ENCODE measurements at places on chromosomes 6 and 20. TPM values are rescaled to one million over a fixed set of nuclear protein-coding genes. Genes with fewer than 3 reads are reported as not detected.

- no peak overlapping the region for H3K27ac ChIP-seq
- DNase-seq: no peak
- H3K4me3 ChIP-seq: no peak overlapping the region
- H3K27me3 ChIP-seq: no peaks in the 10 kb centered on the region
- no peaks in the 10 kb centered on the region for H3K4me1 ChIP-seq
Observed at GRCh38 chr6:53100561-53100960, 35.4 kb downstream of the FBXO9 start.

GRCh38 chr6:139984317-139984716, 609.9 kb upstream of the CITED2 start:
- no peak for DNase-seq
- H3K27me3 ChIP-seq: no peaks in the 10 kb centered on the region
- H3K27ac ChIP-seq: no peak overlapping the region

DNA sequence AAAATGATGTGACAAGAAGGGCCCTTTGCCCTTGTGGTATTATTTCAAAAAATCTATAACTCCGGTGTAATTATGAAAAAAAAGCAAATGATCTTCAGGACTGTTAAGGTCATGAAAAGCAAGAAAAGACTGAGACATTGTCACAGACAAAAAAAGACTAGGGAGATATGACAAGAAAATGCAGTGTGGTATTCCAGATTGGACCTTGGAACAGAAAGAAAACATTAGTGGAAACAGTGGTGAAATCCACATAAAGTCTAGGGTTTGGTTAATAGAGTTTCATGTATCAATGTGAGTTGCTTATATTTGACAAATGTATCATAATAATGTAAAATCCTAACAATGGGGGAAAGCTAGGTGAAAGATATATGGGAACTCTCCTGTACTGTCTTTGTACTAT, 26.8 kb upstream of the SLC17A3 start:
- peaks cover 58% of the 10 kb centered on the region for H3K4me1 ChIP-seq
- no peak for DNase-seq
- no peak overlapping the region for H3K4me3 ChIP-seq
- no peaks in the 10 kb centered on the region for H3K27me3 ChIP-seq
- peak overlapping the region; percentile 72 for H3K27ac ChIP-seq
- no peaks in the 10 kb centered on the region for H3K36me3 ChIP-seq

DNA sequence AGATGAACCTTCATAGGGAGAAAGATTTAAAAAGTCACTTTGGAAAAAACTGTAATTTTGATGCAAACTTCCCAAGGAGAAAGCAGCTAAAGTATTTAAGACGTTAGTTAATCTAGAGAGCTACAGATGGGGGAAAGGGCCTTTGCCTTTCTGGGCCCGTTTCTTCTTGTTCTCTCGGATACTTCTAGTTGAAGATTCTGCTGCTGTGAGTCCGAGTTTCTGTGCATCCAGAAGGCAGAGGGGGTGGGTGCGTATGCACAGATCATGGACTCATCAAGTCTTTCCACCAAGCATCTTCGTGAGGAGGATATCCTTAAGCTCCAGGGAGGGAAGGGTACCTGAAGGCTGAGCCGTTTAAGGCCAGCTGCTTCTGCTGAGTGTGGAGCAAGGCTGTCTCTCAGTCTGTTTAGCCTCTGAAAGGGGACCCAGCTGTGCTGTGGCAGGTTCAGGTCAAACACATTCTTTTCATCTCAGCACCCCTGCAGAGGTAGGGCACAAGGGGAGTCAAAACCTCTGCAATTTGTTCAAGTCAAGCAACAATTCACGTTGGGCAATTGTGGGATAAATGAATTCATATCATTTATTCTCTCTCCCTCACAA, 4.3 kb downstream of the LAMP5 start:
- H3K4me3 ChIP-seq: no peak overlapping the region
- peaks cover 8% of the 10 kb centered on the region for H3K27me3 ChIP-seq
- H3K36me3 ChIP-seq: no peaks in the 10 kb centered on the region
- H3K27ac ChIP-seq: no peak overlapping the region
- H3K4me1 ChIP-seq: no peaks in the 10 kb centered on the region

DNA sequence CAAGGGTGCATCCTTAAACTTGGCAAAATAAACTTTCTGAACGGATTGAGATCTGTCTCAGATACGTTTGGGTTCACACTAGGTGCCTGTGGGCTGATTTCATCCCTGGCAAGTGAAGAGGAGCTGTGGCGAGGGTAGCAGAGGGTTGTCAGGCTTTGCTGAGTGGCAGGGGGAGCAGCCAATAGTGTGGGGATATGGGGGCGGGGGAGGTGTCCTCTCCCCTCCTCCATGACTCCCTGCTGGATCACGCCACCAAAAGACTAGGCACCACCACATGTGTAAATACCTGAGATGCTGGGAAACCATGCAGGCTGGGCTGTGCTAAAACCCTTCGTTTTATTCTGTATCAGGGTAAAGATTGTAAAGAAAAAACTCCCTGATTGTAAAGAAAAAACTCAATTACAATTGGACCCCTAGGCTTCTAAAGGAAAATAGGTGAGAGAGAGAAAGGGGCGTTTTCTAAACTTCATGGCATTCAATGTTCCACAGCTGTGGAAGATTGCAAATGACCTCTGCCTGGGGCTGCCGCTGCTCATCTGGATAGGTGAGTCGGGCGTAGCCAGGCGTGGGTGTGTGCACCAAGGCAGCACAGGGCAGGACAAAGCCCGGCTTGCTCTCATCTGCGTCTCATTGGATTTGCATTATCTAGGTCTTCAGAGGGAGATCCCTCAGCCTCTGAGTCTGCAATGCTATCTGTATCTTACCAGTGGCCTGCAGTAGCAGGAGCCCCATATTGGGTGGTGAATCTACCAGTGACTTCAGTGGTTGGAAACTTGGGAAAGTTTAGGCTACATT, 26.9 kb upstream of the ADTRP start:
- H3K27ac ChIP-seq: no peak overlapping the region
- no peak for DNase-seq
- no peaks in the 10 kb centered on the region for H3K4me1 ChIP-seq
- H3K27me3 ChIP-seq: no peaks in the 10 kb centered on the region

DNA sequence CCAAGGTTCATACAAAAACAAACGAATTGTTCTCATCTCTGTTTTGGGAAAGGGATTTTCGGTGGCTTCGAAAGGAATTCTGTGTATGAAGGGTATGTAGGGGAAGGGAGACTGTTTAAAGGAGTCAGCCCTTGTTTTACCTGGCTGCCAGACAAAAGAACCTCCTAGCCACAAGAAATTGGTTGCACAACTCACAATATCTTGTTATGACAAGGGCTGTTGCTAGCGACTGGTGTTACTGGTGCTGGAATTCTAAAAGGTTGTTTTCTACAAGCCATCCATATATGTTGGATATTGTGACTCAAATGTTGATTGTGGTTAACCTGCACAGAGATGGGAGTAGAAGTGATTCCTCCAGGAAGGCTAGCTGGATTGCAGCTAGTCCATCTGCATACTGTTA, 34.6 kb upstream of the CITED2 start:
- H3K36me3 ChIP-seq: no peaks in the 10 kb centered on the region
- no peaks in the 10 kb centered on the region for H3K27me3 ChIP-seq
- no peaks in the 10 kb centered on the region for H3K4me1 ChIP-seq
- H3K27ac ChIP-seq: no peak overlapping the region
- no peak for DNase-seq
- no peak overlapping the region for H3K4me3 ChIP-seq

DNA sequence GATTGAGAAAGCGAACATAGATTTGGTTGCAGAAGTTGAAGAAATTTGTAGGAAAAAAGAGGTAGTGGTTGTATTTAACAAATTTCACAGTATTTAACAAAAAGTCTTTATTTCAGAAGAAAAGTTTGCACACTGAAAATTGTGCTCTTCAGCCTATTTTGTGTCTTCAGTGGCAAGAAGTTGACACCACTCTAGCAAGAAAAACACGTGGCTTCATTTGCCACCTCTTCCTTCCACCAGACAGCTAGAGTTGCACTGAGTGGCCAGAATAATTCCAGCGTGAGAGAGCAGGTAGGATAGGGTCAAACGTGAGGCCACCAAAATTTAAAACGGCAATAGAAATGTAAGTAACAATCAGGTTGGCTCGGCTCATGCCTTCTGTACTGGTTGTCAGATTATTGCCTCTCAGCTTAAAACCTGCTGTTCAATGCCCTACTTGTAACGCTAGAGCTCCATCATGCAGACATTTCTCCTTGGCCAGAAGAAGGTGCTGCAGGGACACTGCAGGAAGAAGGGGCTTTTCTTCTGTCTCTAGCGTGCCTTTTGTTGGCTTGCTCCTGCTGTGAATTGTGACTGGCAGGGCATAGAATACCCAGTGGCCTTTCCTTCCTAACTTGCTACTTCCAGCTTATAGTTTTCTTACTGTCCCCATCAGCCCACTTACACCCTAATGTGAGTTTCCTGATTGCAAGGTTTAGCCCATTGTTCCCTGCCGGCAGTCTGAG, 12.1 kb downstream of the TRAPPC3L start:
- H3K27me3 ChIP-seq: no peaks in the 10 kb centered on the region
- H3K36me3 ChIP-seq: no peaks in the 10 kb centered on the region
- DNase-seq: no peak
- no peak overlapping the region for H3K27ac ChIP-seq
- no peak overlapping the region for H3K4me3 ChIP-seq

DNA sequence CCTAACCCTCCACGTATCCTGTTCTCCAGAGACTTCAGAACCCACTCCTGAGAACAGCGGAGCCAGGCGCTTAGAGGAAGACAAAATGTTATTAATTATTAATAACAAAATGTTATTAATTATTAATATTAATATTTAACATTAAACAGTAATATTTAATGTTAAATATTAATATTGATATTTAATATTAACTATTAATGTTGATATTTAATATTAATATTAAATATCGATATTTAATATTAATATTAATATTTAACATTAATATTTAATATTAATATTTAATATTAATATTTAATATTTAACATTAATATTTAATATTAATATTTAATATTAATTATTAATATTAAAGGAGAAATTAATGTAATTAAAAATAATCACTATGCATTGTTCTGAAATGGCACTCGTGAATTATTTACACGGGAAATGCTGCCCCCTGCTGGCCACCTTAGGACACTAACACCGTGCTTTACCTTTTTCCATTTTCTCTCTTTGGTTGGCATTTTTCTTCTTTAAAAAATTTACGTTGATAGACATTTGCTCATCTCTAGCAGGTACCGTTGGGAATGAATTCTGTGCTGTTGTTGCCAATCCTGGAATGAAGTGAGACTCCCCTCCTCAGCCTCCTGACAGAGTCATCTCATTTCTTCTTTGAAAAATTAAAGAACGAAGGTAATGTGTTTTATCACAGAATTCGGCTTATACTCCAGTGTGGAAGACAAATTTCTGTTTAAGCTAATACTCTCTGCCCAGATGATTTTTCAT, 7.5 kb upstream of the GGTLC1 start:
- H3K4me3 ChIP-seq: no peak overlapping the region
- H3K36me3 ChIP-seq: no peaks in the 10 kb centered on the region
- no peaks in the 10 kb centered on the region for H3K4me1 ChIP-seq

- H3K4me1 ChIP-seq: peaks cover 4% of the 10 kb centered on the region
Observed at GRCh38 chr20:32501709-32502108, 83.4 kb downstream of the NOL4L start.

- H3K27me3 ChIP-seq: no peaks in the 10 kb centered on the region
- H3K36me3 ChIP-seq: no peaks in the 10 kb centered on the region
- no peak overlapping the region for H3K27ac ChIP-seq
- no peak for DNase-seq
- H3K4me3 ChIP-seq: no peak overlapping the region
Observed at GRCh38 chr6:72425003-72425681, 196.7 kb upstream of the KCNQ5 start.

DNA sequence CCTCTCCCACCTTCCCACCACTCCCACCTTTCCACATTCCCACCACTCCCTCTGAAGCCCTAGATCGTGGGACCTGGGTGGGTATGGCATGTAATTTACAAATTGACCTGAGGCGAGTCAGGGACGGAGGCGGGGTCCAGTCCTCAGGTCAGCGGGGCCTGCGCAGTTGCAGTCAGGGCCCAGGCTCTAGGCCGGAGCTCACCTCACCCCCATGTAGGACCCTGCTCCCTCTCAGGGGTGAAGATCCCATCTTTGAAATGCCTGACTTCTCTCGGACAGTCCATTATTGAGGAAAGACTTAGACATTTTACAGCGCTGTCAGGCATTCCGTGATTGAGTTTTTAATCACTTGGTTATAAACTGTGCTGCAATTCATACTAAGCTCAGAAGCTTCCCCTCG, 10.5 kb downstream of the THBS2 start:
- no peaks in the 10 kb centered on the region for H3K27me3 ChIP-seq
- no peak for DNase-seq
- H3K4me3 ChIP-seq: no peak overlapping the region
- H3K4me1 ChIP-seq: no peaks in the 10 kb centered on the region
- no peaks in the 10 kb centered on the region for H3K36me3 ChIP-seq

DNA sequence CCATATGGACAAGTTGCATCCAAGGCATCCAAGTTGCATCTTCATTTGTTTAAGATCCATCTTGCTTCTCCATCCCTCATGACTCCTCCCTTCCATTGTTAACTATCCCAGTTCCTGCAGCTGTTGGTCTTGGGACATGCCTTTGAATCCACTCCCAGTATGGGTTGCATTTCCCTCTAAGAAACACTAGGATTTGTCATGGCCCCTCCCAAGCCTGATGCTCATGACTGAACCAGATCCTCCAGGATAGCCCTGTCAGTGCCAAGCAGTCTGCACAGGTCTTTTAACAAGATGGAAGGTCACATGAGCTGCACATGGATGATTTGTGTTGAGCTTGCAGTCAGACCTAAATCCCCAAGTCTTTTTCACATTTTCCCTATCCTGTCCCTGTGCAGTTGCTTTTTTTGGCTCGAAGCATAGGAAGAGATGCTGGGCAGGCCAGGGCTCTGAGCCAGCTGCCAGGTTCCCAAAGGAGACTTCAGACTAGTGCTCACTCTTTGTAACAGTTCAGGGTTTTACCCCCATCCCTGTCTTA, 4.2 kb downstream of the PPP2R5D start:
- H3K27ac ChIP-seq: no peak overlapping the region
- H3K4me1 ChIP-seq: peaks cover 15% of the 10 kb centered on the region
- peaks cover 3% of the 10 kb centered on the region for H3K36me3 ChIP-seq
- no peak for DNase-seq

GRCh38 chr20:7693761-7694160, 246.5 kb downstream of the HAO1 start:
- H3K36me3 ChIP-seq: no peaks in the 10 kb centered on the region
- no peak overlapping the region for H3K27ac ChIP-seq
- no peaks in the 10 kb centered on the region for H3K4me1 ChIP-seq
- DNase-seq: no peak
- H3K27me3 ChIP-seq: no peaks in the 10 kb centered on the region

GRCh38 chr20:57711311-57711712, 1.5 kb upstream of the PMEPA1 start:
- DNase-seq: no peak
- peaks cover 21% of the 10 kb centered on the region for H3K27me3 ChIP-seq
- H3K36me3 ChIP-seq: no peaks in the 10 kb centered on the region

CLIC5 gene
- 0.05 TPM for total RNA-seq

LY6G5C gene
- 0.59 TPM for total RNA-seq

SEMG1 gene
- total RNA-seq: not detected

MDFI gene
- total RNA-seq: 0.50 TPM

SGK2 gene
- 33.8 TPM for total RNA-seq

MOXD1 gene
- 0.23 TPM for total RNA-seq

GLP1R gene
- not detected for total RNA-seq

CD24 gene
- total RNA-seq: 14.2 TPM
